Astrocyte of the spinal cord (primary cell): ENCODE measurements at places on chromosomes 12 and 14.

DNA sequence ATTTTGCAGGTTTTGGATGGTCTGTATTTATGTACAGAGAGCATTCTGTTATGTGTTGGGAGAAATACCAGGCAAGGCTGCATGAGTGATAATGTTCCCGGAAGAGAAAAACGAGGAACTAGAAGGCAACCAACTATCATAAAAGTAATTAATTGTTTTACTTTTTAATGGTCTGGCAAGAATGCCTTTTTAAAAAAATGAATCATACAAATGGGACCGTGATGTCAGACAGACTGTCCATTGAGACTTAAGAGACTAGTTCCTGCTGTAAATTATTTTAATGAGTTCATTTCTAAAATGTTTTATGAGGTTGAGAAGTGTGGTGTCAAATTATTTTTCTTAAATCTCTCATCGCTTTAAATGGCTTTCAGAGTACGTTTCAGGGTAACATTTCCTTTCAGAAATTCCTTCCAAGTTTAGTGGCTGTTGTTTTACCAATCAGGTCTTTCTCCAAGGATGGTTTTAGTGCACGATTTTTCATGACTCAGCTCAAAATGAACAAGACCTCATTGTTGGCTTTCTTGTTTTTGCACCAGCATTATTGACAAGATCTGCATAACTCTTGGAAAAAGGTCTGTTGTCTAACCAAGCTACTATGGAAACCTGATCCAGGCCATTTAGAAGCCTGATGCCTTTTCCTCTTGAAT lies 86.1 kb upstream of the ARHGAP5 start:
- DNase-seq: peak; percentile 48

GRCh38 chr12:111635524-111635923 lies 36.4 kb upstream of the ATXN2 start:
- peak; percentile 29 for DNase-seq

GRCh38 chr12:29733060-29733459 lies 50.7 kb downstream of the TMTC1 start:
- no peak for DNase-seq

- peak; percentile 85 for DNase-seq
Observed at GRCh38 chr12:570435-570920, 92.8 kb downstream of the NINJ2 start.

DNA sequence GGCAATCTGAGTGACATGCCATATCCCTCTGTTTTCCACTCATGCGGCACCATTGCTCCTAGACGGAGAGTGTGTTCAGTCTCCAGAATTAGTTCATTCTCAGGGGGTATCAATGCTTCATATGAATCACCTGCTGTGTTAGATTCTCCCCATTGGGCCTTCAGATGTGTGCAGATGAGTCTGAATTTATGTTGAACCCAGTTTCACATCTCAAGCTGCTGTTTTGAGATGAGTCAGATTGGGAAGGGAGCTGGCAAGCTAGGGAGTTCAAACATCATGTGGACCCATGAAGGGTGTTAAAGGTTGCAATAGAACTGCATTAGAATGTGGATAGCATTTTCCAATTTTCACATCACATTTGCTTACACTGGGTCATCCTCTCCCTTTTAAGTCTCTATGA lies 46.9 kb upstream of the KCNA1 start:
- no peak for DNase-seq

DNA sequence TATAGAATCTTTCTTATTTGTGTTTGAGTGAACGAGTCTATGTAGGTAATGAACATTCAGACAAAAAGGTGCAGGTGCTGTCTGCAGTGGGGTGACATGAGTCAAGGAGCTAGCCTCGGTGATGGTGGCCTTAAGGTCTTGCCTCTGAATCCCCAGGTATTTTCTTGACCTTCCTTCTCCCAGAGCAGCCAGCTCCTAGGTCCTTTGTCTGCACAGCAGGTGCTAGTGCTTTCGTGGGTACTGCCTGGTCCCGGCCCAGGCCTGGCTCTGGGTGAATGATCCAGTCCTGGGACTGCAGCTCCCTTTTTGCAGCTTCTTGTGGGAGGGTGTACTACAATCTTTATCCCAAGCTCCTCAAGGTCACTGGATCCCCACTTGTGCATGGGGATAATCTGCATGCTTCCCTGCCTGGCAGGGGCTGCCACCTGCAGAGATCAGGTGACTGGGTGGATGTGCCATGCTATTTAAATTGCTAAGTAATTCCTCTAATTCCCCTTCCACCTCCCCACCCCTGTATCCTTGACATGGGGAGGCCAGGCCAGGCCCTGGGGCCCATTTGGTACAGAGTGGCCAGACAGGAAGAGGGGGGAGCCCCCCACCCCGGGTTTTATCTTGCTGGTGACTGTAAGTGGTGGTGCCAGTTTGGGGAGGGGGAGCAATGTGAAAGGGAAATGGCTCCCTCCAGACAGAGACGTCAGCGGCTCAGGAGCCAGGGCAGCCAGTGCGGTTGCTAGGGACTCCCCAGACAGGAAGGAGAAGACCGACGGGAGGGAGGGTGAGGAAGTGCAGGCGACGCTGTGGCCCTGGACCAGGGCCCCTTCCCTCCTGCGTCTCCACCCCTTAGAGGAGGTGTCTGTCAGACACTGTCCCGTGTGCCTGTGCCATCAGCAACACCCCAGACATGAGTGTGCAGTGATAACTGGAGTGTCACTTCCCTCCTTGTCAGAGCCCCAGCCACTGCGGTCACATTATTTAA lies 6.7 kb downstream of the VASH1 start:
- no peak for DNase-seq
